ENCODE measurements at places on chromosomes 11 and 22.

DNA sequence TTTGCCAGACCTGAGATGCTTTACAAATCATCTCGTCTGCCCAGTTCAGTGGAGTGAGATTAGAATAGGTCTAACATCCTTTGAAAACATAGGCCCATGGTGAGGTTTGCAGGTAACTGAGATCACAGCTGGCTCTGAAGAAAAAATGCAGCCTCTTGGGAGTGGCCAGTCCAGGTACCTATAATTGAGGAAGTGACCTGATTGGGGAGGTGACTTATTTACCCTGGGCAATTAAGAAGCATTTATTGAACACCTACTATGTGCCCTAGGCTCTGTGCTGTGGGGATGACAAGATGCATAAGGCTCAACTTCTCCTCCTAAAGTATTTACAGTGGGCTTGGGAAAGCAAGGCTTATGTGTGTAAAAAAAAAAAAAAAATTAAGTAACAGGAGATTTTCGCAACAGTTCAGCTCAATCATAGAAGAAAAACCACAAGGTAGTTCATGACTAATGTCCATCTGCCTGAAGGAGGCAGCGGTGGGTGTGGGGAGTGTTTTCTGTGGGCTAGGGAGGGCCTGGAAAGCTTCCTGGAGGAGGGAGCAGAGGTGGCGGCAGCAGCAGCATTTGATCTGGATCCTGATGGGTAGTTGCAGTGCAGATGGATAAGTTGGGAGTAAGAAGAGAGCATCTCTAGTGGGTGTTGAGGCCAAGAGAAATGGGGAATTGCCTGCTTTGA, 16.1 kb downstream of the MICAL2 start:
- DNase-seq: no peak

DNA sequence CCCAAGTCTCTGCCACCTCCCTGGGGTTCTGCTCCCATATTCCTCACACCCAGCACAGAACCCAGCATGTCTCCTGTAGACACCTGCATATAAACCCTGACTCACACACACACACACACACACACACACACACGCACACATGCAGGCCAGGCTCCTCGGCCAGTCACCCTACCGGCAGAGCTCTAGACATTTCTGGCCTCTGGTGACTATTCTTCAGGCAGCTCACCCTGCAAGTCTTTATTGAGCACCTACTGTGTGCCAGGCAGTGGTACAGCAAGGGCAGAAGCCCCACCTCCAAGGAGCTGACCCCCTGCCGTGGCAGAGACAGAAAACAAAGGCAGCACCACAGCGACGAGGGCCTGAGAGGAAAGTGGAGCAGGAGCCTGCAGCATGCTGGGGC, 50.3 kb downstream of the CDKN1C start:
- DNase-seq: no peak

DNA sequence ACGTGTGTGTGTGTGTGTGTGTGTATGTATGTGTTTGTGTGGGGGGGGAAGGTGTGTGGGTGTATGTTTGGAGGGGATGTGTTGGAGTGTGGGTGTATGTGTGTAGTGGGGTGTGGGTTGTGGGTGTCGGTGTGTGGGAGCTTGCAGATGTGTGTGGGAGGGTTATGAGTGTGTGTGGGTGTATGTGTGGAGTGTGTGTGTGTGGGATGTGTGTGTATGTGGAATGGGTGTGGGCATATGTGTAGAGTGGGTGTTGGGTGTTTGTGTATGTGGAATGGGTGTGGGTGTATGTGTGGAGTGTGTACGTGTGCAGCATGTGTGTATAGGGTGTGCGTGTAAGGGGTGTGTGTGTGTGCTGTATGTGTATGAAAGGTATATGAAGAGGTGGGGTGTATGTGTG, 14.7 kb downstream of the STX3 start:
- no peak for DNase-seq

- no peak for DNase-seq
These were observed 14.1 kb upstream of the APLP2 start for GRCh38 chr11:130055617-130056016.

DNA sequence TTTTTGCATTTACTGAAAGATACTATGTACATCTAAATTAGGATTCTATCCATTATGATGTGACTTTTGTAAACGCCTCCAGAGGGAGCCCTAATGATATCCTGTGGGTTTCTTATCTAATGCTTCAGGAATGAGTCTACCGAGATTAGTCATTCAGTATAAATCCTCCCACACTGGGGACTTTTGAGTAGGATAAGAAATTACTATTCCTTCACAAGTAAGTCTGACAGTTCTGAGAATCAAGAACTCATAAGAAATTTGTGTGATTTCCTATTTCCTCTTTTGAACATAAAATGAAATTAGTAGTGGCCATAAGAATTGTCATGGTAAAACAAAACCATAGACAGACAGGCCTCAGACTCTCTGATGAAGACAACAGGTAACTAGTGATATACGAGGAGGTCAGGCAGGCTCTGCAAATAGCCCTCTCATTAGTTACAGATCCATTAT, 10.0 kb upstream of the OR5M1 start:
- no peak for DNase-seq

DNA sequence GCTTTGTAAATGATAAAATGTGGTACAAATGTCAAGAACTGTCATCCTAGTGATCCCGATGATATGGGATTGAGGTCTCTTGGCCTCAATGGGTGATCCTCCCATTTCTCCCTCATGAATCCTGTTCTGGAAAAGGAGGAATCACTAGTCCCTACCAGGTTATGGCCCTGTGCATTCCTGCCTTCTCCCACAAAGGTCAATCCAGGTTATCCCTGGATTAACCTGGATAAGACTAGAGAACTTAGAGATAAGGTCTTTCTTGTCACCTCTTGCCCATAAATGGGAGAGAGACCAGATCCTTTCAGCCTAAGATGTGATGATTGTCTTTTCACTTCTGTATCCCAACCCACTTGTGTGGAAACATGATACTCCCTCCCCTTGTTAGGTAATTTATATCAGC, 396.7 kb downstream of the BUD13 start:
- DNase-seq: no peak

- DNase-seq: no peak
These were observed 108.9 kb upstream of the FGF3 start for GRCh38 chr11:69928121-69928520.

All from nucleus accumbens (tissue), 56 donors.